ENCODE measurements at places on chromosomes 3 and 15. TPM values are rescaled to one million over a fixed set of nuclear protein-coding genes. Genes with fewer than 3 reads are reported as not detected.

- no peak for DNase-seq
Measured at GRCh38 chr3:26082911-26083310, 293.0 kb downstream of the OXSM start.

GRCh38 chr3:15475161-15475560 lies 46.3 kb downstream of the COLQ start:
- no peak for DNase-seq

TMEM158 gene
- total RNA-seq: not detected

DLEC1 gene
- 1.7 TPM for total RNA-seq

DNA sequence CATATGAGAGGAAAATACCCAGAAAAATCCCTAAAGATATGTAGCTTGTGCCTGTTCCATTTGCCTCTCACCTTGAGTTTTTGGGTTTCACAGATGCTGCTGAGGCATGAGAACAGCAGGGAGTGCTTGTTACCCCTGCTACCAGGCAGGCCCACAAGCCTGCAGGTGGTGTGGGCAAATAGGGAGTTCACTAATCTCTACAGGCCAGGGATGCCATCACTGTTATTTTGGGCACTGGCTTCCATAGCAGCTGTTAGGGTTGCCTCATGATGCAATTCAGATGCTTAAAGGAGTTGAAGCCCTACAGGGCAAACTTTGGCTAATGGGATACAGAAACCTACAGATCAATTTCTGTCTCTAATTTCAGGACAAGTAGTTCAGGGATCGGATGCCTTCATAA lies 873.5 kb downstream of the OTOL1 start:
- no peak for DNase-seq

RAB6B gene
- 6.2 TPM for total RNA-seq

- peak; percentile 1 for DNase-seq
Measured at GRCh38 chr3:67940210-67940952, 286.0 kb upstream of the SUCLG2 start.

GRCh38 chr15:56980473-56980872 lies 62.0 kb downstream of the TCF12 start:
- no peak for DNase-seq

GRCh38 chr15:56963710-56964109 lies 45.3 kb downstream of the TCF12 start:
- no peak for DNase-seq

- DNase-seq: no peak
Measured at GRCh38 chr15:59251001-59251845, 44.6 kb downstream of the LDHAL6B start.

HIGD2B gene
- 0.33 TPM for total RNA-seq

GRCh38 chr3:183268366-183268765 lies 15.3 kb downstream of the B3GNT5 start:
- DNase-seq: no peak

C3orf80 gene
- 0.29 TPM for total RNA-seq

GRCh38 chr3:188280627-188281026 lies 126.7 kb downstream of the LPP start:
- DNase-seq: no peak

DNA sequence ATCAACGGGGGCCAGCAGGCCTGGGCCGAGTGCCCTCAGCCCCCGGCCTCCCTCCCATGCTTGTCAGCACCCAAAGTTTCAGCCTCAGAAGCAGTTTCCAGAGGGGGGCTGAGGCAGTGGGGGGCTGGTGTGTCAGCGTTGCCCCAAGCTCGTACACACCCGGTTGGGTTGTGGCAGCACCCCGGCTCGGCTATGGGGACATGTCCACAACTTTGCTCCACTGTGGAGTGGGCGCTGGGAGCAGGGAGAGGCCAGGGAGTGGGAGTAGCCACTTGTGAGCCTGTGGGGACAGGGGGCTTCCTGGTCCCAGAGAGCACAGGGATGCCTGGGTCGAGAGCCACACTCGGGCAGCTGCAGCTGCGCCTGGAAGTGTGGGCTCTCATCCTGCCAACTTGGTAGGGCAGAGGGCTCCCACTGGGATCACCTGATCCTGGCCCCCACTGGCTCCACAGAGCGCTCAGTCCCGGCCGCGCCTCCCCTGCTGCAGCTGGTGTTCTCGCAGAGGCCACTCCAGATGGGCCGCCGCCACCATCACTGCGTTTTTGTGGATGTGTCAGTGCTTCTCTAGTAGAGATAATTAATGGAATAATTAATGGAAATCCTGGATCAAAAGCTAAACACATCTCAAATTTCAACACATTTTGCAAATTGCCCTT lies 75.1 kb downstream of the NR1D2 start:
- DNase-seq: peak; percentile 2
